NCI-H1436 treated with DMSO at 0.1 percent for 48 hours (cell line): ENCODE measurements at places on chromosomes 3 and 15.

- DNase-seq, result no peak
Observed at GRCh38 chr3:66037986-66038369, 740 bp downstream of the MAGI1 start.

DNA sequence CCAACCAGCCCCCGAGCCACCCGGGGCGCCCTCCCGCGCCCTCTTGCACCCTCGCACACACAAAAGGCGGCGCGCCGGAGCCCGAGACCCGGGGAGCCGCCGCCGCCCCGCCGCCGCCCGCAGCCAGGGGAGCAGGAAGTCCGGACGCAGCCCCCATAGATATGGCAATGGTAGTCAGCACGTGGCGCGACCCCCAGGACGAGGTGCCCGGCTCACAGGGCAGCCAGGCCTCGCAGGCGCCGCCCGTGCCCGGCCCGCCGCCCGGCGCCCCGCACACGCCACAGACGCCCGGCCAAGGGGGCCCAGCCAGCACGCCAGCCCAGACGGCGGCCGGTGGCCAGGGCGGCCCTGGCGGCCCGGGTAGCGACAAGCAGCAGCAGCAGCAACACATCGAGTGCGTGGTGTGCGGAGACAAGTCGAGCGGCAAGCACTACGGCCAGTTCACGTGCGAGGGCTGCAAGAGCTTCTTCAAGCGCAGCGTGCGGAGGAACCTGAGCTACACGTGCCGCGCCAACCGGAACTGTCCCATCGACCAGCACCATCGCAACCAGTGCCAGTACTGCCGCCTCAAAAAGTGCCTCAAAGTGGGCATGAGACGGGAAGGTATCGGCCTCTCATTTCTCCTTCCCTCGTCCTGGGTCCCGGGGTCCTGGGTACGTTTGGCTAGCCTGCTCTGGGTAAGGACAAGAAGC is 1.6 kb downstream of the NR2F2 start:
- DNase-seq, result no peak

- DNase-seq, result no peak
Observed at GRCh38 chr3:171461525-171461917, 1.3 kb upstream of the TNIK start.

DNA sequence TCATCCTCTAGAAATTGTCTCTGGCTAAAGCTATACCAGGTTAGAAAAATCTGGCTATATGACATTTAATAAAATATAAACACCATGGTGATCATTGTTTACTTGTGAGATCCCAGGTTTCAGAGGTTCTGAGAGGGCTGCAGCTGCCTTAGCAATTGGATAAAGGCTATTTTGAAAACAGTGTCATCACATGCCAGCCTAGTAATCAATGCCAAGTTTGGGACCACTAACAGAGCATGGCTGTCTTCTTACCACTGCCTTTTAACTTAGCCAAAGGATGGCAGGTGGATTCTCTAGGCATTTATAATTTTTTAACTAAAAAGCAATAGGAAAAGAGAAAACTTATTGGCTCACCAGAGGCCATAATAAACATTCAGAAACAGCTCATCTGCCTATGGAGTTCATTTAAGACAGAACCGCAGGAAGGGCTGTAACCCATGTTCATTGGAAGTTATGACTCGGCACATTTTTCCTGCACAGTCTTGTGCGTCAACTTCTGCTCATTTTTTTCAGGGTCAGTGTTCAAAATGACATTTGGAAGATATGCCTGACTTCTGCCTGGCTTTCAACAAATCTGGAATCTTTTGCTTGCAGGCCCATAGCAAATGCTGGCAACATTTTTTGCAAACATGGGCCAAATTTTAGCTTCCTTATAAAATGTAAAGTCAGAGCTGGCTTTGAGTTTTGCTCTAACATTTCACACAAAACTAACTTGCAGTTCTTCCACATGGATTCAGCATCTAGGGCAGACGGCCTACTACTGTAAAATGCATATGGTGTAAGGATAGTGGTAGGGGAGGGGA is 476.0 kb upstream of the TBL1XR1 start:
- DNase-seq, result no peak

GRCh38 chr15:78638658-78639314 is 2.2 kb downstream of the CHRNB4 start:
- no peak for DNase-seq

DNA sequence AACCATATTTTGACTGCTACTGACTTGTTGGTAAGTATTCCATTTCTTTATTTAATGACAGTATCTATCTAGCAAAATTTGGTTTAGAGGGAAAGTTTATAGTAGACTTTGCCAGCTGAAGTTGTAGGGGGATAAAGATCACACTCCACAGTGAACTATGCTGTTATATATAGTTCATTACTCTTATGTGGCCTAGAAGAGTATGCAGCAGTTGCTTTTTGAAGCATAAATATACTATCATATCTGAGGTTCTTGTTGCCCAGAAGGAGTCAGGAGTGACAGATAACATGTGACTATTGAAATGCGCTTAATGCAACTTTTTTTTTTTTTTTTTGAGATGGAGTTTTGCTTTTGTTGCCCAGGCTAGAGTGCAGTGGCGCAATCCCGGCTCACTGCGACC is 25.6 kb upstream of the MCF2L2 start:
- no peak for DNase-seq

DNA sequence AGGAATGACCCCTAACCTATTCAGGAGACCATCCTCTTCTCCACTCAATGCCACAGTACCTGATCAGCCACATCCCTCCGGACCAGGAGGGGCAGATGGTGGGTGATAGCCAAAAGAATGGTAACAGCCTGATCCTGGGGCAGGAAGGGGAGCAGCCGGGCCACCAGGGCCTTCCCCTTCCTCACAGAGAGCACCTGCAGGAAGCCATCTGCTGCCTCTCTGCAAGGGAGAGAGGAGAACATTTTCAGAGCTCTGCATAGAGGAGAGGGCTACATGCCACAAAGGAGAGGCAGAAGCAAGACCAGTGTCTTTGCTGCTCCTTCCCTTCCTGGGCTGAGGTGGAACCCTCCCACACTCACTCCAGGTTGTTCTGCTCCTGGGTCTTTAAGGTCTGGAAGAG is 5.5 kb upstream of the SPG11 start:
- no peak for DNase-seq

DNA sequence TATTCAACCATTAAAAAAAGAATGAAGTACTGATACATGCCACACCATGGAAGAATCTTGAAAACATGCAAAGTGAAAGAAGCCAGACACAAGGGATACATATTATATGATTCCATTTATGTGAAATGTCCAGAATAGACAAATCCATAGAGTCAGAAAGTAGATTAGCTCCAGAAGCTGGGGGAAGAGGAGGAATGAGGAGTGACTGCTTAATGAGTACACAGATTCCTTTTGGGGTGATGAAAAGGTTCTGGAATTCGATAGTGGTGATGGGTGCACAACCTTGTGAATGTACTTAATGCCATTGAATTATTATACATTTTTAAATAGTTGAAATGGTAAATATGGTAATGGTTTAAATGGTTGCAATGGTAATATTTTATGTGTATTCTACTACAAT is 90.6 kb upstream of the SPATA12 start:
- DNase-seq, result no peak

DNA sequence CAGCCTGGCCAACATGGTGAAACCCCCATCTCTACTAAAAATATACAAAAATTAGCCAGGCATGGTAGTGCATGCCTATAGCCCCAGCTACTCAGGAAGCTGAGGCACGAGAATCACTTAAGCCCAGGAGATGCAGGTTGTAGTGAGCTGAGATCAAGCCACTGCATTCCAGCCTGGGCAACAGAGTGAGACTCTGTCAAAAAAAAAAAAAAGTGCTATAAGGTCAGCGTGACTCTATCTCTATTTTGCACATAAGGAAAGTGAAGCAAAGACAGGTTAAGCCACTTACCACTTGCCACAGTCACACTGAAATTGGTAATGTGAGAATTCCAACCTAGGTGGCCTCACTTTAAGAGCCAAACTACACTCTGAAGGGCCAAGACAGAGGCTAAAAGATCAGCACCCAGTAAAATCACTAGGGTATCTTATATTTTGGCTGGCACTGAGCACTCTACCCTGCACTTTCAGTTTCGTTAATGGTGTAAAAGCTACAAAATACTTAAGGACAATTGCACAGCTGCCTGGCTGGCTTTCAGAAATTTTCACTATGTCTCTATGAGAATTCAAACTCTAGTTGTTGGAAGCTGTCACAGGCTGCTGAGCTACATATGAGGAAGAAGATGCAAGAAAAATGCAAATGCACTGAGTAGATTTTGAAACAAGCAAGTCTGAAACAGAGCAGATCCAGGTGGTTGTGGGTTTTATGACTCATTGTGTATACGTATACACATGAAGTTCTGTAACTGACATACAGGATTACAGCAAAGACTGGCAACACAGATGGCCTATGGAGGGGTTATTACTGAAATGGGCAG is 32.7 kb downstream of the TRANK1 start:
- DNase-seq, result no peak

DNA sequence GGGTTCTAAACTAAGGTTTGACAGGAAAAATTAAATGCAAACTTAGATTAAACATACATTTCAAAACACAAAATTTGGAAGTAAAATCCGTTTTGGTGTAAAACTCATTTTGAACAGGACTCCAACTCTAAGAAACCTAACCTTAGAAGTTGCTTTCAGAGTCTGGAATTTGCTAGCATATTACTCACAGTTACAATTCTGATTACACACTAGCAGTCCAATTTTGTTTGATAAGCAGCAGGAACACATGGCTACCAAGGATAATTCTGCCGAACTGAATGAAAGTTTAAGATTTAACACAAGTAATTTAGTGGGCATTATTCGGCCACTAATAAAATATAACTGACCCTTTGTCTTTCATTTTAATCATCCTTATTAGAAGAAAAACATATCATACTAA is 49.6 kb downstream of the FRMD5 start:
- no peak for DNase-seq

GRCh38 chr15:62512904-62513303 is 347.8 kb upstream of the C2CD4B start:
- no peak for DNase-seq

- no peak for DNase-seq
Observed at GRCh38 chr3:127110982-127111693, 81.8 kb upstream of the PRR23E start.

DNA sequence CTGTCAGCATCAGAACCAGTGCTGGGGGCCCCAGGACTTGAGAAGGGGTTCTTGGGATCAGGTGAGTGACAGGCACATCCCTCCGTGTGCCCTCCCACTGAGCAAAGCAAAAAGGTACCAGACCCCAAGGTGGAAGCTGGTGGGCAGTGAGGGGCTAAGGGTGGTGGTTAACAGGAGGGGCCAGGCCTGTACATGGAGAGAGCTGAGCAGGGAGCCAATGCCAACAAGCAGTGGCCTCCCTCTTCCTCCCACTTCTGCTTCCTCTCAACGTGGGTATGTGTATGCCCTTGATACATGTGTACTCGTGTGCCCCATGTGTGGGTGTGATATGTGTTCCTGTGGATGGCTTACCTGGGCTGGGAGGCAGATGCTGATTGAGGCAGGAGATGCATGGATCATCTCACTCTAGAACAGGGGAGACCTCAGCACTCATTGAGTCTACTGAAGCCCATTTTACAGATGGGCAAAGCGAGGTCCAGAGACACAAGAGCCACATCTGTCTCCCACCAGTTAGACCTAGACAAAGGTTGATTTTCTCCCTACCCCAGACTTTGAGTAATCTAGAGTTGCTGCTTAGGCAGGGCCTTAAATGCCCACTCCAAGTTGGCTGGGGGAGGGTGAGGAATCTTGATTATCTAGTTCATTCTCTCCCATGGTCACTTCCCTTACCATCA is 945 bp downstream of the VIPR1 start:
- DNase-seq, result no peak

- no peak for DNase-seq
Observed at GRCh38 chr3:42753757-42754156, 19.3 kb downstream of the CCDC13 start.

GRCh38 chr15:69414701-69415167 is 585 bp downstream of the KIF23 start:
- DNase-seq, result no peak

DNA sequence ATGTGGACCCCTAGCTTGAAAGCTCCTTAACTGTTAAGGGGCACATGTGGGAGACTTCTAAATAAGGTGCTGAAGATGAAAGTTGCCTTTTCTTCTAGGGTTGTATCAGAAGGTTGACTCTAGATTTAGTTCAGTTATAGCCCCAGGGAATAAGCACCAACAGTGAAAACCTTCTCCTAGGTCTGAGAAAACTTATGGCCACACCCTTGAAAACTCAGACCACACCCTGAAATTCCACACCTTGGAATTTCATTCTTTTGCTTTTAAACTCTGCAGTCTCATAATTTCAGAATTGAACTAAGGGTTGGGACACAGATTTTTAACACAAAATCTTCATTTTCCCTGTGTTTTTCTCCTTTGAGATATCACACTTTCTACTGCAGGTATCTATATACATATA is 355.8 kb upstream of the IL12A start:
- no peak for DNase-seq

DNA sequence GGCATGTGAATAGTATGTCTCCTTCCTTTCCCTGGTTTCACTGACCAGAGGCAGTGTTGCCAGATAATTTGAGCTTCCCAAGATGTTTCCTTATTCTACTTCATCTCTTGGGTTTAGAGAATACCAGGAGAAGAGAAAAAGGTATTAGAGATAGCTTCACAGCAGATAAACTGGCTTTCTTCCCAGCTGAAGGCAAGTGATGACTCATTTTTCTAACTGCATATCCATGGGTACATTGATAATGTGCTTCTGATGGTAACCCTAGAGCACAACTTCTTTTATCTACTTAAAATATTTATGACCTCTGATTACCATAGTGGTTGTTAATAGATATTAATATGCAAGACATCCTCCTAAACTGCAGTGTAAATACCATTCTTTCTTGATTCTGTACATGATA is 34.6 kb upstream of the CMTM8 start:
- no peak for DNase-seq

DNA sequence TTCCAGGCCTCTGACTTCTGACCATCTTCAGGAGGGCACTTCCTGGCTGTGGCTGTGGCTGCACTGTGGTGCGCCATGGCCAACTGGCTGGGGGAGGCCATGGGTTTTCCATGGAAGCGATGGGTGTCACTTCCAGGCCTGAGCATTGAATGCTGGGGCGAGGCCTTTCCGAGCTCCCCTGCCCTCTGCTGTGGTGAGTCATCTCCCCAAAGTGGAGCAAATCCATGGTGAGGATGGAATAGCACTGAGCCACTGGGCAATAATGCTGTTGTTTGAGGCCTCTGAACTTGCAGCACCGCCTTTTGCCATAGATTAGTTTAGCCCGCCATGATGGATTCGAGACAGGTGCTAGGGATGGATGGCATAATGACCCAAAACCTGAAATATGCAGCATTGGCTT is 155.5 kb downstream of the GABRG3 start:
- DNase-seq, result no peak

GRCh38 chr3:175940243-175940642 is 1081.1 kb downstream of the NAALADL2 start:
- no peak for DNase-seq

DNA sequence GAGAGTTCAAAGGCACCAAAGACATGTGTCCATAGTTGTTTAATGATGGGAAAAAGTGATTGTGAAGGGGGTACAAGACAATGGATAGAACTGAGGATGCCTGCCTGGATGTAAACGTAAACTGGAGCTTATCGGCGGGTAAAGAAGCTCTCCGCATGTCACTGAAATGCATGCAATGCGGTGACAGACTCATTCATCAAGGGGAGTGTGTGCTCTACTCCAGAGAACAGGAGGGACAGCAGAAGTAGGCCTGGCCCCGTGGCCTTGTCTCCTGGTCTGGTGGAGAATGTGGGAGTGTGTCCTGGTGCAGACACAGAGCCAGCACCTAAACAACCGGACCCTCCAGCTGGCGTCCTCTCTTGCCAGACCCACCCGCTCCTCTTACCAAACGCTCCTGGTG is 50.6 kb downstream of the TRPM1 start:
- DNase-seq, result no peak

GRCh38 chr3:37520907-37521341 is 340.8 kb upstream of the CTDSPL start:
- no peak for DNase-seq
